Renal pelvis (tissue), 12 donors: ENCODE measurements at places on chromosomes 16 and 17. TPM values are rescaled to one million over a fixed set of nuclear protein-coding genes. Genes with fewer than 3 reads are reported as not detected.

Gene PRSS21
- not detected for polyA plus RNA-seq

Gene ITGAD
- 0.46 TPM for polyA plus RNA-seq

DNA sequence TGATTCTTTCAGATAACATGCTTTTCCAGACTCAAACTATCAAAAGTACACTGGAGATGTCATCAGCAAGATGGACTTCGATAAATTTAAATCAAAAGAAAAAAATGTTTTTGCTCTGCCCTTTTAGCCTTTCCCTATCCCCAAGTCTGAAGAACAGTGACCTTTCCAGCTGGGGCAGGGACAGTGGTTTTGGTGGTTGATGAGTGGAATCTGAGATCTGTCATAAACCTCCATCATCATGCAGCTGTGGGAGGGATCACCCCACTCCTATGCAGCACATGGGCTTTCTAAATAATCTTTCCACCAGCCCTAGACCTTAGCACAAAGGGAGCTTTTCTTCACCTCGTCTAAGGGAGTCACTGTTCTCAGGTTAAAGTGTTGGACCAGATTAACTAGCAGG is 869.5 kb upstream of the SOX9 start:
- no peak for DNase-seq

- no peak for DNase-seq
Observed at GRCh38 chr17:4249452-4250029, 14.2 kb downstream of the ANKFY1 start.

DNA sequence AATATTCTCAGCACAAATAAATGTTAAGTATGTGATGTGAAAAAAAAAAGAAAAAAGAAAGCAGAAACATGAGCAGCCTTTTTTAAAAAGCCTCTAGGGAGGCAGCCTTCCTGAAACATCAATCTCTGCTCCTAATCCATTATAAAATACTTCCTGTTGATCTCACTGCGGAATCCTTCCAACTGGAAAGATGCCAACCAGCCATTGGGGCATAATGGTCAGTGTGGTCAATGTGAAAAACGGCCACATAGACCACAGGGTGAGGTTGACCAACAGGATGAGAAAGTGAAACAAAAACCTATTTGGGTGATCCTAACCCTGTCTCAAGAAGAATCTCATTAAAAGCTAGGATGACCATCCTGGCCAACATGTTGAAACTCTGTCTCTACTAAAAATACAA is 26.1 kb upstream of the ABCA8 start:
- peak; percentile 66 for DNase-seq

GRCh38 chr16:72590151-72590937 is 418.4 kb upstream of the PMFBP1 start:
- DNase-seq, result no peak

DNA sequence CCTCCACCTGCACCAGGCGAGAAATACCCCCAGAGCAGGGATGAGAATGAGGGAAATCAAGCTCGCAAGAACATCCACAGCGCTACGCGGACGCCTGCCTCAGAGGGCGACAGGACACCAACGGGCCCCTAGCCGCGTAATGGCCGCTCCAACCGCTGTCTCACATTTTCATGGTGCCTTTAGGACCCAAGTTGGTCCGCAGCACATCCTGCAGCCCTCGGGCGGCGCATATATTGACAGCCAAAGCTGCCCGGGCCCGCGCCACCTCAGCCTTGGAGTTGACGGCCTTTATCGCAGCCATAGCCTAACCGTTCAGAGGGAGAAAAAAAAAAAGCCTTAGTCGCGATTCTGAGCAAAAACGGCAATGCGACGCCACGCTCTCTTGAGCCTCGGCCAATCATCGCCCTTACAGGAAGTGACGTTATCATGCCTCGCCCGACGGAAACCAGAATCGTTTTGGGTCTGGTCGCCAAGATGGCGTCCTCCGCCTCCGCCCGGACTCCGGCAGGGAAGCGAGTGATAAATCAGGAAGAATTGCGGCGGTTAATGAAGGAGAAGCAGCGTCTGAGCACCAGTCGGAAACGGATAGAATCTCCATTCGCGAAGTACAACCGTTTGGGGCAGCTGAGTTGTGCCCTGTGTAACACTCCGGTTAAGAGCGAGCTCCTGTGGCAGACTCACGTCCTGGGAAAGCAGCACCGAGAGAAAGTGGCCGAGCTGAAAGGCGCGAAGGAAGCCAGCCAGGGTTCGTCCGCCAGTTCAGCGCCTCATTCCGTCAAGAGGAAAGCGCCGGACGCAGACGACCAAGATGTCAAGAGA is at the start of the genes CCT6B and ZNF830:
CCT6B (minus strand) TSS at position 368 of the 819 bp plus-strand sequence; CDS start at position 301, 67 bp downstream.
ZNF830 (plus strand) TSS at position 448 of the 819 bp plus-strand sequence; CDS start at position 475, 27 bp downstream.
- DNase-seq, result peak; percentile 97

DNA sequence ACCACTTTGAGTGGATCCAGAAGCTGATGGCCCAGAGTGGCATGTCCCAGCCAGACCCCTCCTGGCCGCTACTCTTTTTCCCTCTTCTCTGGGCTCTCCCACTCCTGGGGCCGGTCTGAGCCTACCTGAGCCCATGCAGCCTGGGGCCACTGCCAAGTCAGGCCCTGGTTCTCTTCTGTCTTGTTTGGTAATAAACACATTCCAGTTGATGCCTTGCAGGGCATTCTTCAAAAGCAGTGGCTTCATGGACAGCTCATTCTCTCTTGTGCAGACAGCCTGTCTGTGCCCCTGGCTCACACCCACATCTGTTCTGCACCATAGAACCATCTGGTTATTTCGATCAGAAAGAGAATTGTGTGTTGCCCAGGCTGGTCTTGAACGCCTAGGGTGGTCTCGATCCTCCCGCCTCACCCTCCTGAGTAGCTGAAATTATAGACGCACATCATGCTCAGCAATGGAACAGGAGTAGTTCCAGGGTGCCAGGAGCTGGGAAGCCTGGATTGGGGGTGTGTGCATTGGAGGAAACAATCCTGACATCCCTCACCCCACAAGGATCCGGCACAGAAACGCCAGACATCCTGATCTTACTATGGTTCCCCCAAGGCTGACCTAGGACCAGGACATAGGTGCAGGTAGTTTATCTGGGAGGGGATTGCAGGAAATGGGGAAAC is 4.6 kb downstream of the PRSS21 start:
- DNase-seq, result no peak

GRCh38 chr16:70601576-70602575 is 44.5 kb upstream of the IL34 start:
- no peak for DNase-seq

GRCh38 chr16:69859105-69859989 is 91.8 kb upstream of the CLEC18A start:
- DNase-seq, result peak; percentile 31

- DNase-seq, result no peak
Observed at GRCh38 chr16:17459903-17460521, 10.7 kb downstream of the XYLT1 start.
